ENCODE measurements at places on chromosomes 3 and 15. TPM values are rescaled to one million over a fixed set of nuclear protein-coding genes. Genes with fewer than 3 reads are reported as not detected.

DNA sequence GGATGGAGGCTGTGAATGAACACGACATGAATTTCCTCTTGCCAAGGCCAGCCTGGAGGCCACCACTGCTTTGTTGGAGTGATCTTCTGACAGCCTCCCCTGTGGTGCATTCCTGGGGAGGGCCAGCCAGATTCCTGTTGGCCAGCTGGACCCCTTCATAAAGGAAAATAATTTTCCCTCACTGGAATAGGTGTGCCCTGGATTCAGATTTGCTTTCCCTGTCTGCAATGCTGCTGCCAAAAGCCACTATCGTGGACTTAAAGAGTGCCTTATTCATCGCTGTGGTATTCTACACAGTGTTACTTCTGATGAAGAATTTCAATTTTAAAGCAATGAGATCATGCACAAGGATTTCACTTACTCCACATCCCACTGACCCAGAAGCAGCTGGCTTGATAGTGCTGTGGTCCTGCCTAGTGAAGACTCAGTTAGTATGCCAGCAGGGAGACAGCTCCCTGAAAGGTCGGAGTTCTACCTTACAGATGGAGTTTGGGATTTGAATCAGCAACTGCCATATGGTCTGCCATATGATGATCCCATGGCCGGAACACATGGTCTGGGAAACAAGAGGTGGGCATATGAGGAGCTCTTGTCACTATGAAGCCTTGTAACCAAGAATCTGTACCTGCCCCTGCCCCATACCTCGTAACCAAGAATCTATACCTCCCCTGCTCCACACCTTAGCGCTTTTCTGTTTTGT, 145.2 kb downstream of the KLF13 start:
- DNase-seq, result no peak

DNA sequence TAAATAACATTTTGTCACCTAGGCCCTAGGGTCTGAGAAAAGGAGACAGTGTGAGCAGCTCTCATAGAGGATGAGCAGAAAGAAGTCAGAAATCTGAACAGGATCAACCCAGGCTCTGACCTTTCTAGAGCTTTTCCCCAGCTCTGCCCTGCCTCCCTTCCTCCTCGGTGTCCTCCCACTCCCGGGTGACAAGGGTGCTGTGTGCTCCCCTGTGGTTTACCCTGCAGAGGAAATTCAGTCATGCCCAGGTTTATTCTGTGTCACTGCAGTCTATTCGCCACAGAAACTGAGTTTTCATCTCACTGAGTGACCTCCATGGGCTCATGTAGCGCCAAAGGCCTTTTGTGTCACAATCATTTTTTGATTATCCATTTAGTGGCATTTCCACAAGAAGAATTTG, 76.6 kb downstream of the IL12A start:
- no peak for DNase-seq

GRCh38 chr3:135755330-135756105, 210.0 kb upstream of the PPP2R3A start:
- no peak for DNase-seq

DNA sequence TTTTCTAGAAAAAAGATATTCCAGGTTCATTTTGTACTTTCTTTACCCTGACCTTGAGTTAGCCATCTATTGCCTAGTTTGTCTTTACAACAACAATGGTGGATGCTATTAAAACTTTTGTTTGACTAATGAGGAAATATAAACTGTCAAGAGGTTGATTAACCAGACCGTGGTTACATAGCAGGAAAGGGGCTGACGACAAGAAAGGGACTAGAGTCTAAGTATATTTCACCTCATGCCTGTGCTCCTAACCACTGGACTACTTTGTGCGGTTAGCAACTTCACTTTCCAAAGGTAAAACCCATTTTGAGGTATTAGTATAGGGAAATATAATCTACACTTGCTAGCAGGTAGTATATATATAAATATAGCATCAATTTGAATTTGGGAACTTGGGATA, 327.1 kb downstream of the SATB1 start:
- no peak for DNase-seq

DNA sequence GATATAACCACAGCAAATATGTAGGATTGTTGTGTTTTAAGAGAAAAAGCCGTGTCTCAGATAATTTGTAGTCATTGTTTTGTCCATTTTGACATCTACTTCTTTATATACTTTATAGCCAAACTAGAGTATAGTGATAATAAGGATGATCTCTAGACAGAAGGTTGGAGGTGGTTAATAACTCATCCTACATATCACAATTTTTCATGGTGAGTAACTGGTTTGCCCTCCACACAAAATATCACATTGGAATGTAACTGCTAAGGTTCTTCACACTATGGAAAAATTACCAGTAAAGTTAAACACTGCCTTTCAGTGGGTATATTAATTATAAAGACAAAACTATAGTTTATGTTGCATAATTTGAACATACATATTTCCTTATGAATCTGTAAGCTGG, 380.7 kb downstream of the LPP start:
- no peak for DNase-seq

GRCh38 chr3:197007953-197008352, 21.7 kb downstream of the MELTF start:
- no peak for DNase-seq

DNA sequence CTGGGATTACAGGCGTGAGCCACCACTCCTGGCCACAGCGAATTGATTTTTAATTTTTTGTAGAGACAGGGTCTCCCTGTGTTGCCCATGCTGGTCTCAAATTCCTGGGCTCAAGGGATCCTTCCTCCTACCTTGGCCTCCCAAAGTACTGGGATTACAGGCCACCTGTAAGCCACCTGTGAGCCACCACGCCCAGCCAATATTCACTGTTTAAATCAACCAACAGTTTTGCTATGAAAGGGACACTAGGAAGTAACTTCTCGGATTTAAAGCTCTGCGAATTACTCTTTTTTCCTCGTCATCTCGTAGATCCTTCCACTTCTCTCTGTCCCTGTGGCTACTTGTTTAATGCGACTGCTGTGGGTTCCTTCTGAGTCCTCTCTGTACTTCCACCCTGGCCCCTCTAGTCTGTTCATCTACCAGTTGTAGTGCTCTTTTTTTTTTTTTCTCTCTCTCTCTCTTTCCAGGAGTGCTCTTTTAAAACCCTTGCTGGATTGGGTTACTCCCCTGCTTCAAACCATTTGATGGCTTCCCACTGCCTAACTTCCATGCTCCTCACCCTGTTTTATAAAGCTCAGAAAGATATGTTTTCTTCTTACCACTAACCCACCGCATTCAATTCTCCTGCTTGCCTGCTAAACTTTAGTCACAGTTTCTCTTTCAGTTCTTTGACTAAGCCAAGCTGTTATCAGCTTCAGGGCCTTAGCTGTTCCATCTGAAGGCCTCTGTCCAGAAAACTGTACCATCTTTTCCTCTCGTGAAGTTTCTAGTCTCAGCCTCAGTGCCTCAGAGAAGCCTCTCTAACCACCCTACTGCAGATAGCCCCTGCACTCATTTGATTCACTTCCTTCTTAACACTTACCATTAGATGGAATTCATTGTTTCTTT, 12.4 kb downstream of the RTF1 start:
- no peak for DNase-seq

DNA sequence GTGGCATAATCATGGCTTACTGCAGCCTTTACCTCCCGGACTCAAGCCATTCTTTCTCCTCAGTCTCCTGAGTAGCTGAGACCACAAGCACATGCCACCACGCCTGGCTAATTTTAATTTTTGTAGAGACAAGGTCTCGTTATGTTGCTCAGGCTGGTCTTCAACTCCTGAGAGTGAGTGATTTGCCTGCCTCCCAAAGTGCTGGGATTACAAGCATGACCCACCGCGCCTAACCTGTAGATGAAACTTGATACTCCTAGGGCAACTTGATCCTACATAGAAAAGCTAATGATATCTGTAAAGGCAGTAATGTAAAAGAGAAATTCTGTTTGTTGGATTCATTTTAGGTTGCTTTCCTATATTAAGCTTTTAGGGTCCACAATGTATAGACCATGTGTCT, 391.9 kb upstream of the THRB start:
- no peak for DNase-seq

DNA sequence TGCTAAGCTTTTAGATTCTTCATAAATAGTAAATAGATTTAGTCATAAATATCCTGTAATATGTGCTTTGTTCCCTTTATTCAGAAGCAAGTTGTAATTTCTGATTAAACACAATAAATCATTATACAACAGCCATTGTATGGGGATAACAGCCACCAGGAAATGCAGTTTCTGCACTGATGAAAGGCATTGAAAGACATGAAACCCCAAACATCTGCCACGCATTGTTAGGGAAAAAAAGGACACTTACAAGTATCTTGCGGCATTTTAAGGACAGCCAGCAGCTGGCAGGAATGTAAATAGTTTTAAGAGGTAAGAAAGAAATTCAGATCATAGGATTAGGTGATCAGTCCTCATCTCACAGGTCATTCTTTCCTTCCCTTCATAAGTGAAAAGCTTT, 801.1 kb upstream of the LMCD1 start:
- DNase-seq, result no peak

DNA sequence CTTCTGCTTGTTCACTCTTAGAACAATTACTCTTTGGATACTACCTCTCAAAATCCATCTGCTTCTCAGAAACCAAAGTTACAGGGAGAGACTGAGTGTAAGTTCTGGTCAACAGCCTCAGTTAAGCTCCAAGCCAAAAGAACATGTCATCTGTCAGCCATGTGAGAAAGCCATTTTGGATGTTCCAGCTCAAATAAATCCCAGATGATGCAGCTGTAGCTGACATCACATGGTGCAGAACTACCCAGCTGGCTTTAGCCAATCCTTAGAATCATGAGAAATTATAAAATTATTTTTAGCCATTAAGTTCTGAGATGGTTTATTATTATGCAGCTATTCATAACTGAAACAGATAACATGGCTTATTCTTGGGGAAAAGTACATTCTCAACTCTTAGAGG, 696.0 kb downstream of the ZNF385D start:
- no peak for DNase-seq

DNA sequence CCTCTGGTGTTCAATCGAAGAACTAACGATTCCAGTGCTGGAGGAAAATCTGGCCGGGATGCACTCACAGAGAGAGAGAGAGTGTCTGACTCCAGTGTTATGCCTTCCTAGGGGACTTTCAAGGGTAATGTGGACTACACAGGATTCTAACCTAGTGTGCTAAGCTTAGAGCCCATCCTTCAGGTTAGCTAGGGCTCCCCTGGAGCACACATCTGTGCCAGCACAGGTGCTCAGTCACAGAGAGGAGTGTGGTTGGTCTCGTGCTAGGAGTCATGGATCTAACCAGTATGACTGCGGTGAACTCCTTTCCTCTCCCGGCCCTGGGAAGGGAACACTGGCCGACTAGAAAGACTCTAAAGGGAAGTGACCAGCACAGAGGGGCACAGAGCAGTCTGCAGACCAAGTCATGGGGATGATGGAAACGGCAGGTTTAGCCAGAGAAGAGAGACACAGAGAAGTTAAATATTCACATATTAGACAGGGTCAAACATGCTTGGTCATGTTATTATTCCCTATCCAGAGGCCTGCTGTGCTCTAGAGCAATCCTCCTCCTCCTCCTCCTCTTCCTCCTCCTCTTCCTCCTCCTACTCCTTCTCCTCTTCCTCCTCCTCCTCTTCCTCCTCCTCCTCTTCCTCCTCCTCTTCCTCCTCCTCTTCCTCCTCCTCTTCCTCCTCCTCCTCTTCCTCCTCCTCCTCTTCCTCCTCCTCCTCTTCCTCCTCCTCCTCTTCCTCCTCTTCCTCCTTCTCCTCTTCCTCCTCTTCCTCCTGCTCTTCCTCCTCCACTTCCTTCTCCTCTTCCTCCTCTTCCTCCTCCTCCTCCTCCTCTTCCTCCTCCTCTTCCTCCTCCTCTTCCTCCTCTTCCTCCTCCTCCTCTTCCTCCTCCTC, 280.3 kb downstream of the XXYLT1 start:
- DNase-seq, result no peak

DNA sequence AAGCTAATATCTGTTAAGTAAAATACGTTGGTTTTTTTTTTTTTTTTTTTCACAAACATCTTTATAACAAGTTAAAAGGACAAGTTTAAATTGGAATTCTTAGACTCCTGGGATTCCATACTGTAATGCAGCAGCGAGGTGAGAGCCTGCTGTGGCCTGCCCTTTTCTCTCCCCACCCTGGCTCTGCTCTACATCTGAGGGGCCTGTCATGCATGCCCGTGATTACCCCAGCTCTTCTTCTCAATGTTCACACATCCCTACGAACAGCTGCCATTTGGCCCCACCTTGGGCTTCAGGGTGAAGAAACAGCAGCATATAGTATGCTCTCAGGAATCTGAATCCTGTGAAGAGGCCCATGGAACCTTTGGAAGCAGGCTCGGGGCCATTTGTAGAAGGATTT, 14.7 kb downstream of the CFAP91 start:
- no peak for DNase-seq

- DNase-seq, result peak; percentile 42
Measured at GRCh38 chr15:83283813-83284558, 478 bp downstream of the BNC1 start.

DNA sequence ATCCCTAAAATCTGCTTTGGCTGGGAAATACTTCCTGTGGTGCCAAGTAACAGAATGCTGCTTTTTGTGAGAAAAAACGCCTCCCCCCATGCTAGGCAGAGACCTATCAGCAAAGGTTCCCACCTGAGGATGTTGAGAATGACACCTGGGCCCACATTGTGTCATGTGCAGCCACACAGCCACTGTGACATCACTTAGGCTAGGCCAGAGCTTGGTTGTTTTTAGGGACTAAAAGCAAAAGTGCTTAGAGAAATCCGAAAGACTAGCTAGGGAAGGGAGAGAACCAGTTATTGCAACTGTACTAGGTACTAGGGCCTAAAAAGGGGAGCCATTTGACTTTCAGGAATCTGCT, 6.2 kb downstream of the ZDHHC3 start:
- no peak for DNase-seq

DNA sequence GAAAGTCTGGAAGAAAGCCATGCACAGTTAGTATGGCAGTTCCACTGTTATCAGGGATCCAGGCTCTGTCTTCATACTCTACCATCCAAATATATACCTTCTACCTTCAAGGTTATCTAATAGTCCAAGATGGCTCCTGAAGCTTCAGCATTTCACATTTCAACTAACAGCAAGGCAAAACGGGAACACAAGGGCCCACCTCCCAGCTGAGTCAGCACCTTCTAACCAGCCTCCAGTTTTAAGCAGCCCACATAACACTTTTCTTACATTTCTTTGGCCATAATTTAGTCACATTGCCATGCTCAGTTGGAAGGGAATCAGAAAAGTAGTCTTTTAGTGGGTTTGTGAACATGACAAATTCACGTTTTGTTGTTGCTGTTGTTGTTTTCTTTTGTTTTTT, 15.4 kb upstream of the MSL2 start:
- DNase-seq, result no peak

The XIRP1 gene
- not detected for total RNA-seq

The TM4SF4 gene
- total RNA-seq, result not detected

The PXYLP1 gene
- total RNA-seq, result 1.7 TPM

The IMPDH2 gene
- 189 TPM for total RNA-seq

The GOLGA6L7 gene
- total RNA-seq, result not detected

The ISLR2 gene
- total RNA-seq, result not detected

Data from endothelial cell of umbilical vein (primary cell).